ENCODE measurements at places on chromosomes 1 and 21.

GRCh38 chr1:27574871-27575831 is 28.8 kb downstream of the AHDC1 start:
- no peak for DNase-seq

DNA sequence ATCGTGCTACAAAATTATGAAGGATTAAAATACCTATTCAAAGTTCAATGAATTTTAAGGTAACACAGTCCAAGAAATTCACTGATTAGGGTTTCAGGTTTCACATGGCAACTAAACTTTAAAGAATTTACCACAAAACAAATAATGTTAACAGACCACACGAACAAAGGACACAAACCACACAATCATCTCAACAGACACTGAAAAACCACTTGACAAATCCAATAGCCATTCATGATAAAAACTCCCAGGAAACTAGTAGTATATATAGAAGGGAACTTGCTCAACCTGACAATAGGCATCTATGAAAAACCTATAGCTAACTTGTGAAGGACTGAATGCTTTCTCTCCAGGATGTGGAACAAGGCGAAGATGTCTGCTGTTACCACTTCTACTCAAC is 21.1 kb upstream of the SH2D5 start:
- DNase-seq: no peak

- no peak for DNase-seq
Measured at GRCh38 chr1:213484333-213484732, 433.3 kb downstream of the RPS6KC1 start.

- no peak for DNase-seq
Measured at GRCh38 chr1:17149771-17150170, 30.5 kb upstream of the PADI2 start.
